Stimulated activated CD8-positive, alpha-beta memory T cell treated with anti-CD3 and anti-CD28 coated beads, Interleukin-7, amount 100 ng/mL, for 1 hour (primary cell): ENCODE measurements at places on chromosomes 11 and 22.

GRCh38 chr22:38849811-38850210, 6.0 kb upstream of the NPTXR start:
- DNase-seq = no peak

DNA sequence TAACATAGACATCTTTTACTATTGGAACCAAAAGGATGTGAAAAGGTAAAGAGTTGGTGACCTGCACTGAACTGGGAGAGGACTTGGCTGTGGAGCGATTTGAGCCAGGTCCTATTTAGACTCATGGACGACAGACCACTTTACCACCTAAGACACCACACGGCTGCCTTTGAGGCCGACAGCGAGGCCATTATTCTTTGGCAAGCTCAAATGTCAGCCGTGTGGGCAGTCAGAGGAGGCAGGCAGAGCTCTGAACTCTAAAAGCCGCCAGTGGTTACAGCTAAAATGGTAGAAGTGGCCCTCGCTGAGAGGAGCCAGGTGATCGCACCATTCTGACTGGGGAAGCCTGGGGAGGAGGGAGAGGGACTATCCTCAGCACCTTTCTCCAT, 50.5 kb downstream of the SCUBE1 start:
- DNase-seq = no peak

DNA sequence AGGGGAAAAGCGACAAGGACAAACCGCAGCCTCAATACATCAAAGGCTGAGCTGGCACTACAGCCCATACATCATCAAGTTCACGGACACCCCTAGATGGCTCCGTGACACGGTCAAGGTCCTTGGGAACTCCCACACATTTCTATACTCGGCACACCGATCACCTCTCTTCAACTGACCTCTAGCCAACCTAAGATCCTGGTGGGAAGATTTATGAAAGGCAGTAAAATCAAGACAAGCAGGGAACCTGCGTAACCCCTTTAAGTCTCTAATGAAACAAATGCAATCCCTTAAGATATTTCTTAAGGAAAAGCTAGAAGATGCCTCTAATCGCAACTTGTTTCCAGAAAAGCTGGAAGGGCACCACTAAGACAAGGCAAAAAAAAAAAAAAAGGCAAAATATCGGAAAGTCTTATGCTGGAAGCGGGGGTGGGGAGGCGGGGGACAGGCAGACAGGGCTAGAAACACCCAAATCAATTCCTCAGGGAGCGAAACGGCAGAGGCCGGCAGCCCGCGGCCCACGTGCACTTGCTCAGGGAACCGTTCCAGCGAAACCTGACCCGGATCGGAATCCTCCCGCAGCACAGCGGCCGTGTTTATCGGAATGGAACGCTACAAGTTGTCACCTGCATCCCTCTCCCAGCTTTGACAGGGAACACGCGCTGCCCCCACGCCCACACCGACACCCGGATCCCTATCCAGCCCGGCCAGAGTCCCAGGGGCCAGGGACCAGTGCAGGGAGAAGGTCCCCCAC, 1.4 kb downstream of the ARHGAP20 start:
- DNase-seq = no peak

DNA sequence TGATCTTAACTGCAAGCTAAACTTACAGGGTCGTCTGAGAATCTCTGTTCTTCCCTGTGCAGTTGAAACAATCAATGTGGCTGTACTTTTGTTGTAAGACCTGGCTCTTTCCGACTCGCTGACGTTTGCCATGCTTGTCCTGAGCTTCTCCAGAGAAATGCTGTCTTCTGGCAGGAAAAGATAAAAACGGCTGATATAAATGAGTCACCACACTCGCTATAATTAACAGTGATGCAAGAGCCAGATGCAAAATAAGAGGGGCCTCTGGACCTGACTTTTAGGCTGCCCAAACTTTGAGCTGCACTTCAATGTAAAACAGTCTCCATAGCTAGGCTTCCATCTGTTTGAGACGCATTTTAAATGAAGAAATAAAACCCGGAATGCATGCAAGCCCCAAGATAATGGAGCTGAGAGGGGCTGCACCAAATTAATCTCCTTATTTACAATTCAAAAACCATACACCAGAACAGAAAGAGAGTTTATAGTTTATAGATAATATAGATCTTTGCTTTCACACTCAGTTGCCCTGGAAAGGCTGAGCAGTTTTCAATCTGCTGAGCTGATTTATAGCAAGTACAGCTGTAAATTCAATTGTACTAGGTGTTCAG, 48.5 kb downstream of the WT1 start:
- DNase-seq = no peak

DNA sequence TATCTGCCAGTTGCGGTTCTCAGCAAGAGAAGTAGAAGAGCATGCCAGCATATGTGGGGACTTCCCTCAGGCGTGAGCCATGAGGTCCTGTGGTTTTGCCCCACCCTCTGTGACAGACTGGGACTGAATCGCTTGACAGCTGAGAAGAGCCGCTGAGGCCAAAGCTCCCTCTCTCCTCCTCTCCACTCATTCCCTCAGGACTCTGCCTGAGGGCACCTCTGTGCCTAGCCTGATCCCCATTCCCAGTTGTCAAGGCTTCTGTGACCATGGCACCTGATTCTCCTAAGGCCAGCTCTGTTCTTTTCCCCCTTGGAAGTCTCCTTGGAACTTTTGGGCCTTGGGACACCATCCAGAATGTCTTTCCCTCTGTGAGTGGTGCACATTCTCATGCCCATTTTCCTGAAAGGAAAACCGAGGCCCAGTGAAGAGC, 27.0 kb downstream of the ART5 start:
- DNase-seq = no peak

DNA sequence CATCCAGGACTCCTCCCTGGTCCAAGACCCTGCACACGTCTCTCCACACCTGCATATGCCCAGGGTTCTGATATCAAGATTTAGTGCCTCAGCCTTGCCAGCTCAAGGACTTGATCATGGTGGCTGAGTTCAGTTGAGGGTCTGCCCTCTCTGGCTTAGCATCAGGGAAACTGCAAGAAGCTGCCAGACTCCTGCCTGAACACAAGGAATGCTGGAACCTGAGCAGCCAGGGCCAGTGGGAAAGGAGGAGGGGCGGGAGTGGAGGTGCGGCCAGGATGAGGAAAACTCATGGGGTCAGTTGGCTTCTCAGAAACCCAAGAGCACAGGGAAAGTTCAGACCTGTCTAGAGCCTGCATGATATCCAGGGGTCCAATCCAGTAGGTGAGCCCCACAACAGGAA, 546.1 kb downstream of the BUD13 start:
- DNase-seq = no peak

GRCh38 chr11:130814440-130815096, 101.7 kb downstream of the SNX19 start:
- DNase-seq = no peak

- no peak for DNase-seq
Measured at GRCh38 chr11:20618083-20618482, 18.7 kb downstream of the SLC6A5 start.

GRCh38 chr22:49954354-49954753, 6.2 kb upstream of the PIM3 start:
- DNase-seq = no peak

DNA sequence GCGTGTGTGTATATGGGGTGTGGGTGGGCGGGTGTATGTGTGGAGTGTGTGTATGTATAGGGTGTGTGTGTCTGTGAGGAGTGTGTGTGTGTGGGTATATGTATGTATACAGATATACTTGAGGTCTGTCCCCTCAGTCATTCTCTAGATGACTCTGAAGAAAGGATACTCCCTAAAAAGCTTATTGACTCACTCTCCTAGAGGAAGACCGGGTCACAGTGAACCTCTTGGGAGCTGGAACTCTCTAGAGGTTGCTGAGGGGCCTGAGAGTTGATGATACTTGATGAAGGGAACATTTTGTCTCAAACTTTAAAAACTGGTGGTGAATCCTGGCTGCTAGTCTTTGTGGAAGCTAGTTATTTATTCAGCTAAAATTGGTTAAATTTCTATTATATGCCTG, 15.1 kb downstream of the STX3 start:
- DNase-seq = no peak

GRCh38 chr11:122616718-122617117, 38.8 kb upstream of the UBASH3B start:
- no peak for DNase-seq

GRCh38 chr11:59206635-59207034, 6.1 kb downstream of the MPEG1 start:
- DNase-seq = no peak

DNA sequence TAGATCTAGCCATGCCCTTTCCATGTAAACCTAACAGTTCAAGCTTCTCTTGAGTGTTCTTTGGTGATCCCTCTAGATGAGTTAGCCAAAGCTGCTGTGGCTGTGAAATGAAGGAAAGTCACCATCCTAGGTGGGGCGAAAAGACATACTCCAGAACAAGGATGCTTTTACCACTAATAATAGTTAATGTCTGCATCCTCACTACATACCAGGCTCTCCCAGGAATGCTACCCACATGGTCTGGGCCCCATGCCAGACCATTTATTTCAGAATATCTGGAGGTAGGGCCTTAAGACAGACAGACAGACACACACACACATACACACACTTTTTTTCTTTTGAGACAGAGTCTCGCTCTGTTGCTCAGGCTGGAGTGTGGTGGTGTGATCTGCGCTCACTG, 14.7 kb downstream of the ABTB2 start:
- no peak for DNase-seq

- DNase-seq = no peak
Measured at GRCh38 chr11:66035653-66036333, 9.5 kb upstream of the CATSPER1 start.

- DNase-seq = no peak
Measured at GRCh38 chr11:104465321-104465720, 301.4 kb upstream of the PDGFD start.

DNA sequence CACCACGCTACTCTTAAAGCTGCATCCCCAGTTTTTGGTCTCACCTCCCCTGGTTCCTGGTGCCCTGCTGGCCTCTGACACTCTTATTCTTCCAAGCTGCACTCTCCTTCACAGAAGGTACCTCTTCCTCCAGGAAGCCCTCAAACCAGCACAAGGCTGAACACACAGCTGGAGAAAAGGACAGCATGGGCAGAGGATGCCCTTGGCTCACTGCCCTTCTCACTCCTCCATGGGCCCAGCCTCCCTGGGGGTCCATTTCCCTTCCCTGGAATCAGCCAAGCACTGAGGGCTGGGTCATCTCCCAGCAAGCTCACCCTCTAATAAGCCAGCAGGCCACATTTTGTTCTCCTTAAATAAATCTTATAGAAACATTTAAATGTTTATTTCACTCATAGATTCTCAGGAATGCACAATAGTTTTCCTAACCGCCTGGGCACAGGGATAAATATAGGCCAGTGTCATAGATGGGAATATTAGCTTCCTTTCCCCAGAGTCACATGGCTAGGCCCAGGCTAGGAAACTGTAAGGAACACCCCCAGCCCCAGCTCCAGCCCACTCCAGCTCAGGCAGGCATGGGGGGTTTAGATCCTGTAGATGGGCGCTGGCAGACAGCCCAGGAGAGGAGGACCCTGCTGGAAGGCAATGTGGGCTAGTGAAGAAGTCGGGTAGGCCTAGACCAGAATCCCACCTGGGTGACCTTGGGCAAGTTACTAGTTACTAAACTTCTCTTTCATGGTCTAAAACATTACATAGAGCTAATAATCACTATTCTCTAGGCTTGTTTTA, 51.5 kb downstream of the IRAG1 start:
- no peak for DNase-seq

DNA sequence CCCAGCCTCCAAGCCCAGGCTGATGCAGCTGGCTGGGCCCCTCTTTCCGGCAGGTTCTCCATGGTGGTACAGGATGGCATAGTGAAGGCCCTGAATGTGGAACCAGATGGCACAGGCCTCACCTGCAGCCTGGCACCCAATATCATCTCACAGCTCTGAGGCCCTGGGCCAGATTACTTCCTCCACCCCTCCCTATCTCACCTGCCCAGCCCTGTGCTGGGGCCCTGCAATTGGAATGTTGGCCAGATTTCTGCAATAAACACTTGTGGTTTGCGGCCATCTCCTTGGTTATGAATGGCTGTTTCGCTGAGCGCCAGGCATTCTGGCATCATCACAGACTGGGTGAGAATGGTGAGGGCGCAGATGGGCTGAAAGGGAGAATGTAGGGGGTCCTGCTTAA, 3.6 kb downstream of the PRDX5 start:
- DNase-seq = no peak

GRCh38 chr11:128878455-128878854, 11.4 kb upstream of the KCNJ1 start:
- no peak for DNase-seq

- no peak for DNase-seq
Measured at GRCh38 chr11:72784662-72785061, 9.2 kb downstream of the STARD10 start.

DNA sequence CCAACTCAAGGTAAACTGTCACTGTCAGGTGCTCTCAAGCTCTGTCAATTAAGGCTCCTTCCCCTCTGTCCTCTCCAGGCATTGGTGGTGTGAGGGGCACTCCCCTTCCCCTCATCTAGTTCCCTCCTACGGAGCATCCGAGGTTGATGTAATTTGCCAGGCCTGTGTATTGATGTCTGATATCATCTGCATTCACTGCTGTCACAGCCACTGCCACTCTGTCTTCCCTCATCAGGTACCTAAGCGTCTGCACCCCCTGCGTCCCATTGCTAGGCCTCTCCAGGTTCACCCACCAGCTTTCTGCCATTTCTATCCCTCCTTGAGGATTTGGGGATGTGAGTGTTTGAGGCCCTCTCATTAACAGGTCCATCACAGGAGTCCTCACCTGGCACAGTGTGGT, 50.0 kb upstream of the SYT13 start:
- DNase-seq = no peak

DNA sequence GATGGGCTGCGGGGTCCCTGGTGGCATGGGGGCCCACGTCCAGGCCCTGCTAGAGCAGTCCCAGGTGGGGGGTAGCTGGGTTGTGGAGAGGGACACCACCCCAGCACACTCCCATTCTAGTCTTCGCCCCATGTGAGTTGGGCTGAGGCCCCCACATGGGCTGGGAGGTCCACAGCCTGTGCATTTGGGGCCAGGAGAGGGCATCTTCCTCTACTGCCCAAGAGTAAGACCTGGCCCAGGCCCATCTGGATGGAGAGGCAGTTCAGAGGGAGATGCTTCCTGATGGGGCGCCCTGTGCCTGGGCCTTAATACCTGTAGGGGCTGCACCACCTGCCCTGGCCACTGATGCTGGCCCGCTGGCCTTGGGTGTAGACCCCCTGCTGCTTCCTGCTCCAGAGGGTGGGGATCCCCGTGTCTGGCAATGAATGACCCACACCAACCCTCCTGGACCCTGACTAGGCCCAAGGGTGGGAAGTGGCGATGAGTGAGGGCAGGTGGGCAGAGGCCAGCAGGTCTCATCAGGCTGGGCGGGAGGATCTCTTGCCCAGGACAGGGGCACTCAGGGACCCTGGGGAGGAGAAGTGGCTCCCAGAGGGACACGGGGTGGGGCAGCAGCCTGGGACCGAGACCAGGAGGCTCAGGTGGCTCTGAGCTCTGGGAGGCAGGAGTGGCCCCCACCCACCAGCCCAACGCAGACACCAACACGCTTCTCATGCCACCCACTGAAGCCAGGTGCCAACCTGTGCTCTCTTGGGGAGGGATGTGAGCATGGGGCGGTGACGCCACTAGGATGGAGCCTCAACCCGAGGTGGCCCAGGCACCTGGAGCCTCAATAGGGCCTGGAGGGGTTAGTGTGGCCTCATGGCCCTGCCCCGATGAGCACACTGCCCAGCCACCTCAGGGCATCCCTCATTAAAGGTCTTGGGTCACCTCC, 17.4 kb upstream of the GNB1L start:
- DNase-seq = no peak
